ENCODE measurements at places on chromosomes 7 and 10.

DNA sequence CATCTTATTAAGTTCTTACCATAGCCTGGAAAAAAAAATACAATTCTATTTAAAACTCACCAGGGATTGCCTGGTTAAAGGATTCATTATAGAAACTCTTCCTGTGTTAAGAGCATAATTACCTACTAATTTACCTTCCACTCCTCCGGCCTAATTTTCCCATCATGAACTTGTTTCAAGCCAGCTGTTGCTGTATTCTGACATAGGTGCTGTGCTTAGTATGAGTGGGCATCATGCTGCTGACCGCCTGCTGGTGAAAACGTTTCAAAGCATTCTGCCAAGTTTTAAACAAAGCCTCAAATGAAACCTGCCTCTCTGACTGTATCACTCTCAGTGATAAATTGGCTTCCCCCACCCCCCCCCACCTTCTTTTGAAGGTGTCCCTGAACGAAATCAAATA lies 47.8 kb upstream of the KCNMA1 start:
- no peak for DNase-seq

DNA sequence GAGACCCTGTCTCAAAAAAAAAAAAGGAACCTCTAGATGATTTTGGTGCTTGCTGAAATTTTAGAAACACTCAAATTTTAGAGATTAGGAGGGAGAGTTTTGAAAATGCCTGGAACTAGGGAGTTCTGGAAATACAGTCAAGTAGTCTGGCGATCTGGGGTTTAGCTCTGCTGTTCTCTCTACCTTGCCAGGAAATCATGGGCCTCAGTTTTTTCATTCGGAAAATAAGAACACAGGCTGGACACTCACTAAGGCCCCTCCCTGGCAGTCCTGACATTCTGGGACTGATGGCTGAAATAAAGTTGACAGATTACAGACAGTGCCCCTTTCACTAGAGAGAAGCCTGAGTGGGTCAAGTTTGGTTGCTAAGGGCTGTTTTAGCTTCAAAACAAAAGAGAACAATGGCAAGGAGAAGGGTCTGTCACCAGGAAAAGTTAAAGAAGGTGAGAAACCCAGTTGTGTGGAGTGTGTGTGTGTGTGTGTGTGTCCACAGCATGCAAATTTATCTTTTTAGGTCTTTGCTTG lies 25.0 kb upstream of the CALN1 start:
- DNase-seq: no peak

GRCh38 chr7:13987395-13987794 lies 2.1 kb downstream of the ETV1 start:
- DNase-seq: no peak

DNA sequence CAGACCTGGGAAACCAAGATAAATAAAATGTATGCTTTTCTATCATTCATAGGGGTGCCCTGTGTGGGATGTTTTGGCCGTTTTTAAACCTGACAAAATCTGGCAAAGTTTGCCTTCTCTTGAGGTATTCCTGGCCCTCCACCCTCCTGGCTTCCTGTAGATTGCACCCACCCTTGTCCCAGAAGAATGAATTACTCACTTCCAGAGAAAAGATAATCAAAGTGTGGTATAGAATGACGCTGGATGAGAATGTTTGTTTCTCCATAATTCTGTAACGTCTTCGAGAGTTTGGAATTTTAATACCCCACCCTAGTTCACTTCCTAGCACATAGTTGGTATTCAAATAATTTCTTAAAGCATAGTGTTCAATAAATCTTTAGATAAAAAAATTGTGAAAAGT lies 519.7 kb upstream of the PFKP start:
- DNase-seq: no peak

DNA sequence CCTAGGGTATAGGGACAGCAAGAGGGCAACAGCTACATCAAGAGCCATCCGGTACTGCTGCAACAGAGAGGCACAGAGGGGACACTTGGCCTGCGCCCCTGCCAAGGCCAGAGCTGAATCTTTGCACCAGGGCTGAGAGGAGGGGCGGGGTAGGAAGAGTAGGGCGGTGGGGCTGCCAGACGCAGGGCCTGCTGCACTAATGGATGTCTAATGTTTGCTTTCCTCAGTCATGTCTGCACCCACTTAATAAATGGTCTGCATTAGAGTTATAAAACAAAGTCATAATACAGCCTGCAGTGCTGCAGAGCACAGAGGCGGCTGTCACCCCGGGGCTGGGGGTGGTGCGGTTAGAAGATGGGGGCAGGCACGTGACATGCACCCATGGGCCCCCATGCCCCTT lies 42.2 kb upstream of the SLC29A3 start:
- no peak for DNase-seq

- no peak for DNase-seq
Observed at GRCh38 chr7:88361357-88361756, 54.7 kb upstream of the STEAP4 start.

- DNase-seq: no peak
Observed at GRCh38 chr10:23643111-23643780, 204.4 kb downstream of the OTUD1 start.

DNA sequence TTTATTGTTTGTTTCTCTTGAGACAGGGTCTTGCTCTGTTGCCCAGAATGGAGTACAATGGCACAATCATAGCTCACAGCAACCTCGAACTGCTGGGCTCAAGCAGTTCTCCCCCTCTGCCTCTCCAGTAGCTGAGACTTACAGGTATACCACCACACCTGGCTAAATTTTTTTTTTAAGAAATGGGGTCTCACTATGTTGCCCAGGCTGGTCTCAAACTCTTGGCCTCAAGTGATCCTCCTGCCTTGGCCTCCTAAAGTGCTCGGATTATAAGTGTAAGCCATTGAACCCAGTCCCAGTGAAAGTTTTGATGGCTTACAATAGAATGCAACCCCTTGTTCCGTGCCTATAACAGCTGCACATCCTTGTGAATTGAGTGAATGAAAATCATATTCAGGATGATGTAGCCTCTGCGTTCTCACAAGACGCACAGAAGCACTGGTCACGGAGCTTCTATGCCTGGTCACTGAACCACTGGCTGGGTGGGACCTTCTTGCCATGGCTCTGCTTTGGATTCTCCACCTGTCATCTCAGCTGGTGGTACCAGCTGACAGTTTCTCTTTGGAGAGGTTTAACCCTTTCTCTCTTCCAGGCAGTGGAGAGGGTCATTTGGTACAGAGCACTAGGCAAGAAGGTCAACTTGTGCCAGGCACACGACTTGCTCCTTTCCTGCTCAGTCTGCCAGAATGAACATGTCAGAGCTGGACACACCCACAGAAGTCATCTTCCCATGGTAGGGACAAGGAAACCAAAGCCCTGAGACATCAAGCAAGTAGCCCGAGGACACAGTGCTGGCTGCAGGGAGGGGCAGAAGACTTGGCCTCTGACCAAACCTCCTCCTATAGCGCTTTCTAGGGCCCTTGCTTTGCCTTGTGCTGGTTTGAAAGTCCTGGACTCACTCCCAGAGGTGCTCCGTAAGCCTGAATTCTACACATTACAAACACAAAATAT lies 89.6 kb downstream of the ATXN7L1 start:
- DNase-seq: no peak

DNA sequence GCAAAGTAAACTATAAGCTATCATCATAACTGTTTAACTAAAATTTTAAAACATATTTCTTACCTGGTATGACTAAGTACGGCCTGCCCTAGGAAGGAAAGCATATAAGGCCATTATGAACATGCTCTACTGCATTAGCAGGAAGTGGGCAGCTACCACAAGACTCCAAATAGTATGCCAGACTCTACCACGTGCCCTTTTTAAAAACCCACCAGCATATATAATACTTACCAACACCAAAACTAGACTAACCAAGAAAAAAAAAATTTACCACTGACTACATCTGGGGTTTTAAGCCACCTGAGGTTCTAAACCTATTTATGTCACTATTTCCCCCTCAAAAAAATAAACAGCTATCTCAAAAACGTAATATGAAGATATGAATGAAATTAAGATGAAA lies 30.1 kb downstream of the NUDCD3 start:
- peak; percentile 41 for DNase-seq

DNA sequence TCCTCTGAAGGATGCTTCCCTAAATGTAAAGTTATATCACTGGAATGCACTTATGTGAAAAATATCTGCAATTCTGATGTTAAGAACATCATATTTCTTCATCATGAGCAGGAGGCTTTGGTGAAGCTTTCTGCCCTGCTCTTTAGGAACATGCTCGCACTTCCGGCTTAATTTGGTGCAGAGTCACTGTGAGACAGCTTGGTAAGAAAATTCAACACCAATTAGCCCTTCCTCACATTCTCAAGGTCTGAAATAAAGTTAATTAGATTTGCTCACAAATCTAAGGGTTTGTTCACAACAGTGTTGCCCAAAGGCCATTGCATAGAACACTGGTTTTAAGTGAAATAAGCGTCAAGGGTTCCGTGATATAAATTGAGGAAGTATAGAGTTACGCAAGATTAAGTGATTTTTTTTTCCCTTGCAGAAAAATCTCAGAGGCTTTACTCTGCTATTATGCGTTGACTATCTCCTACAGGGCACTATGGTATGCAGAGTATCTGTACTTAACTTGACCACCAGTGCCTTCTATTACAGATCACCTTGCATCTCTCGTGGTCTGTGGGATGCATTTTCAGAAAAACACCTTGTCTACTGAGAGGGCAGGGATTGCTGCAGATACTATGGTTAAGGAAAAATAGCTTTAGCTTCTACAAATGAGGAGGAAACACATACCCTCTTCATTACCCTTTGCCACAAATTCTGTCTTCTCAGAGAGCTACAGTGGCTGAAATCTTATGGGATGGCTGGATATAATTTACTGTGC lies 953.9 kb downstream of the TYW1 start:
- DNase-seq: no peak

DNA sequence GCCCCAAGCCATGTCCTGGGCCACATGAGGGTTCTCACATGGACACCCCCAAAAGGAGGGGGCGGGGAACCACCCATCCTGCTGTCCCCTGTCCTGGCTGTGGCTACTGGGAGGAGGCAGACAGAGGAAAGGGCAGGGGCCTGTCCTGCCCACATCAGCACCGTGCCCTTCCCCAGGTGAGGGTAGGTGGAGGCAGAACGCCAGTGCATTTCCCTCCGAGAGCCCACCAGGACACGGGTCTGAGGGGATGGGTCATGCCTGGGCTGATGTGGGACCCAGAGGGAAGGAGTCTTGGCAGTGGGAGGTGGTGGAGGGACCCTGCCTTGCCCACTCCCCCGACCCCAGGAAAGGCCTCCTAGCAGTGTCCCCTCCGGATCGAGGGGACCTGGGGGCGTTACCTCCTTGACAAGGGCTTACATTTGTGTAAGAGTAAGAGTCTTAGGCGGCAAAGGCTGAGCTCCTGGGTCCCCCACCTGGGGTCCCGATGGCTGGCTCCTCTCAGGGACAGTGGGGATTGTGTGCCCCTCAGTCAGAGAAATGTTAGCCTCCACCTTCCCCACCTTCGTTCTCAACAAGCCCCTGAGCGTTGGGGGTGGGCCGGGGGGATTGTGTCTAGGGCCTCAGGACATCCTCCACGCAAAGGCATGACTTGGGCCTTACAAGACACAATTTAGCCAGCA lies 6.1 kb downstream of the CRYGN start:
- DNase-seq: no peak

DNA sequence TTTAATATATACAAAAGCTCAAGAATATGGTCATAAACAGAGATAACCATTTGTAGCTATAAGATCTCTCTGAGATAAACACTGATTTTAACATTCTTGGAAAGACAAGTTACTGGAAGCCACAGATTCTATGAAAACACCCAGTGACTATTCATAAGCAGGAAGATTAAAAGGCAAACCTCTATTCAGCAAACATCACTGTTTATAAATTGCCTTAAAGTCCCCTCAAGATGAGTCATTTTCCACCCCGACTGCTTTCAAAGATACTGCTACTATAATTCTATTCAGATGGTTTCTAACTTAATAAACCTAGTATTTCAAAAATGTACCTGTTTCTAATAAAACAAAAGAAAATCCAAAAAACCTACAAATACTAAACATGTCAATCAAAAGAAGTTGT lies 21.0 kb downstream of the TM9SF3 start:
- no peak for DNase-seq

GRCh38 chr7:139041378-139042085 lies 5.7 kb upstream of the ZC3HAV1L start:
- DNase-seq: no peak

DNA sequence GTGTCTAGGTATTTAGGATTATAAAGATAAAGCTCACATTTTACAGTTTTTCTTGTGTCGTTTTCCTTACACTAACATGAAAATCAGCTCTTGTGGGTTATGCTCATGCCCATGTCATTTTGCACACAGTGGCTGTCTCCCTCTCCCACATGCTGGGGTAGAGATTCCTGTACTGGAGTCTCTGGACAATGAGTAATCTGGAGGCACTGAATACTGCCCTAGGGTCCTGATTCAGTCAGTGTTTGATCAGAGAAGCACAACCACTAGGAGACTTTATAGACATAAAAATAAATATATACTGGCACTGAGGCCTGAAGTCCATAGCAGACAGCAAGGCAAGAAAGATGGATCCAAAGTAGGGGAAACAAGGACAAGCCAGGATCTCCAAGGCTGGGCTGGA lies 1008.8 kb downstream of the KCNMA1 start:
- no peak for DNase-seq

GRCh38 chr10:73218431-73219191 lies 28.4 kb downstream of the DNAJC9 start:
- DNase-seq: peak; percentile 13

DNA sequence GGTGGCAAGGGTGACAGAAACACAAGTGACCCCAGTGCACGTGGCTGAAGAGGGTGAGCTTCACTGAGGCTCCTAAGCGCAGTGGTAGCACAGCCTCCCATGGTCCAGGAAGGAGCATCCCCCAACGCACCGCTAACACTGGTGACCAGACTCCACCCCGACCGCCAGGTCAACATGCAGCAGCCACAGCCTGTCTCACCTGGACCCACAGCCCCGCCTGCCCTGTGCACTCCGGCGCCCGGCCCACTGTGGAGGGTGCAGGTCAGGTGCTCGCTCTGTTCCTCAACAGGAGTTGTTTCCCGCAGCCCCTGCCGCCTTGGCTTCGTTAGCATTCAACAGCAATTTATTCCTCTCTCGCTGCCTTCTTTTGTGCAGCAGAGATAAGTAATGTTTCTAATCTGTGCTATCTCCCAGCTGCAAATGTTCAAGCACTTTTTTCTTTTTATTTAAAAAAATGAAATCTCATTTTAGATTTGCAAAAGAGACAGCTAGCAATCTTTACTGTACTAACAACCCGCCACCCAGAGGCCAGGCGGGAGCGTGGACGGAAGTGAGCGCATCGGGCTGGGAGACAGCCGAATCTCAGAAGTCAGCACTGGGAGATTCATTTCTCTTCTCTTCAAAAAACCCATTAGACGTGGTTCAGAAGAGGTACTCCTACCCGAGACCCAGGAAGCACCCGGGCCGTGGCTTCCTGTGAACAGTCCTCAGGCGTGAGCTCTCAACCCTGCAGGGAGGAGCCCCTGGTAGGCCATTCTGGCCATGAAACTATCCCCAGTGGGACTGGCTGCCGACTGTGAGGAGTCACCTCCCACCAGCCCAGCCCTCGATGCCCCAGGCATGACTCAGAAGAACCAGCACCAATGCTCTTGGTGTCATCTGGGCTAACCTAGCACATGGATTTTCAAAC lies 133.4 kb downstream of the MAD1L1 start:
- DNase-seq: peak; percentile 58

- no peak for DNase-seq
Observed at GRCh38 chr10:130044067-130045061, 66.3 kb downstream of the C10orf143 start.

GRCh38 chr7:77734659-77735421 lies 38.6 kb downstream of the RSBN1L start:
- DNase-seq: no peak

GRCh38 chr10:124354411-124355382 lies 64.0 kb downstream of the OAT start:
- DNase-seq: peak; percentile 54
